ENCODE measurements at places on chromosomes 7 and 10. TPM values are rescaled to one million over a fixed set of nuclear protein-coding genes. Genes with fewer than 3 reads are reported as not detected.

The TYW1B gene
- 0.99 TPM for total RNA-seq

DNA sequence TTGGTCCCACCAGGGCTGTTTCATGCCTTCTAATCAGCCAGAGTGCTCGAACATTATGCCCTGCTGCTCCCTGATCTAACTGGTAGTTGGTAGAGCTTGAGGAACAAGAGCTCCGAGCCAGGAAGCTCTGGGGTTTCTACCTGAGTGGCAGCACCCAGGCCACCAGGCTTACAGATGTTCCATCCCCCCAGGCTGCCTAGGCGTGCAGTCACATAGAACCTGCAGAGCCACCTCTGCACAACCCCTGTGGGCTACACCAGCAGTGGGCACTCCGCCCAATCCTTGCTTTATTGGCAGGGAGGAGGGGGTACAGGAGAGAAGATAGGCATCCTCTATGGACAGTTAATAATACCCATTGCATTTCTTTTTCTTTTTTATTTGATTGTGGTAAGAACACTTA is 21.8 kb downstream of the MAP3K8 start:
- DNase-seq: no peak

The SPAM1 gene
- total RNA-seq: not detected

DNA sequence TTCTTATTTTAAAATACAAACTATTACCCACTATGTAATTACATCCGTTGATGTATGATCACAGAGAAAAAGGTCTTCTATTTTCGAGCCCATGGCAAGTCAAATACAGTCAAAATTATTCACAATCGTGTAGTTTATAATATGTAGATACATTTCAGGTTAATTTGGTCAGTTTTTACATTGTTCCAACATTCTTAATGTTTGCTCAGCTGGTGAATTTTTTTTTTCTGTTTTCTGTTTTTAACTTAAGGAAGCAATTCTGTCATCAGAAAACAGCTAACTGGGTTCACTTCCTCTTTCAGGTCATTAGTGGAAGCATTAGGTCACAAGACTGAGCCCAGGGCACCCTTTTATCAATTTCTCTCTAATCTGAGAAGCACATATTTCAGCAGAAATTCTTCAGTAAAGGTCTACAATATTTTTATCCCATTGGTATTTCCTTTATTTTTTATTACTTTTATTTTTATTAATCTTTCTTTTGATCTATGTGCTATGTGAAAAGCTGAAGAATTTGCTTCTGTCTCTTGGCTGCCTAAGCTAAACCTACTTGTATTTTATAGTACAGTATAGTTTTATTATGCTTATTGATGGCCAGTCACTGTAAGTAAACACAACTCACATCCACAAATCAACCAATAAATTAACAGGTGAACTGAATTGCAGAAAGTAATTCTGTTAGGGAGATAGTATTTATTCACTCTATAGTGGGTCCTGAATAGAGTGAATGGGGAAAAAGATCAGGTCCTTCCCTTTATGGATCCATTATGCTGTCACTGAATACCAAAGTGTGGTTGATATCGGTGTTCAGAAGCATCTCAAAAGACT is 84.6 kb downstream of the ICA1 start:
- no peak for DNase-seq

- DNase-seq: no peak
Observed at GRCh38 chr10:84945791-84946190, 617.4 kb downstream of the CCSER2 start.

GRCh38 chr7:2643386-2644219 is 11.8 kb downstream of the TTYH3 start:
- DNase-seq: no peak

- peak; percentile 54 for DNase-seq
Observed at GRCh38 chr10:21369697-21370096, 155.8 kb downstream of the SKIDA1 start.

- DNase-seq: no peak
Observed at GRCh38 chr7:112447406-112447805, 2.9 kb upstream of the IFRD1 start.

DNA sequence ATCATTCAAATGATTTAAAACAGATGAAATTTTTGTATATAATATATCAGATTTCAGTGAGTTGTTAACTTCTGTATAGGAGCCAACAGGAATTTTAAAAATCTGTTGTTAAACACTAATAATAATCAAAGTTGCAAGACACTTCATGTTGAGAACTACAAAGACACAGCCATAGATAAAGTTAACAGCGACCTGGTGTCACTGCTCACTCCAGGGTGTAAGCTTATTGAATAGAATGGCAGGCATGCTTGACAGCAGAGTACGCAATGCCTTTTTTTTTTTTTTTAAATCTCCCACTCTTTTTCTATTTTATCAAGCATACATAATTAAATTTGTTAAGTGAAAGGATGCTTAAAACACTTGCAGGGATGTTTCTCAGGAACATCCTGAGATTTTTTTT is 32.0 kb downstream of the PCDH15 start:
- no peak for DNase-seq

The PNLIPRP1 gene
- not detected for total RNA-seq

DNA sequence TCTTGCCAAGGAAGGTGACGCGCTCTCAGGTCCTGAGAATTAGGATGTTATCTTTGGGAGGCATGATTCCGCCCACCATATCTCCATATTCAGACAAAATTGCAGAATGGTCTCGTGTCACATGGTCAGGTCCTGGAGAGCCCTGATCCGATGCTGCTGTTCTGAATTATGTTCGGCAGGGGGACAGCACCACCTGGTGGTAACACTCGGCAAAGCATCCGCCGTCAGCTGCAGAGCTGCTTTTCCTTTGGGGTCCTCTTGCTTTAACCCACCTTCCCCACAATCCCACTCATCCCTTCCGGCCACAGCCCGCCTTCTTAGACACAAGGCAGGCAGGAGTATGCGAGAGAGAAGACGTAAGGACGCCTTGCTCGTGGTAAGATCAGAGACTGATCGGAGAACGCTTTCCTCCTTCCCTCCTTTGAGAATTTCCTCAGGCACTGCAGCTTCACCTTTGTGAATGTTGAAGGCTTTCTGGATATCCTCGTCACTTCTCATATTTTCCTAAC is 327.8 kb upstream of the C7orf33 start:
- peak; percentile 44 for DNase-seq

DNA sequence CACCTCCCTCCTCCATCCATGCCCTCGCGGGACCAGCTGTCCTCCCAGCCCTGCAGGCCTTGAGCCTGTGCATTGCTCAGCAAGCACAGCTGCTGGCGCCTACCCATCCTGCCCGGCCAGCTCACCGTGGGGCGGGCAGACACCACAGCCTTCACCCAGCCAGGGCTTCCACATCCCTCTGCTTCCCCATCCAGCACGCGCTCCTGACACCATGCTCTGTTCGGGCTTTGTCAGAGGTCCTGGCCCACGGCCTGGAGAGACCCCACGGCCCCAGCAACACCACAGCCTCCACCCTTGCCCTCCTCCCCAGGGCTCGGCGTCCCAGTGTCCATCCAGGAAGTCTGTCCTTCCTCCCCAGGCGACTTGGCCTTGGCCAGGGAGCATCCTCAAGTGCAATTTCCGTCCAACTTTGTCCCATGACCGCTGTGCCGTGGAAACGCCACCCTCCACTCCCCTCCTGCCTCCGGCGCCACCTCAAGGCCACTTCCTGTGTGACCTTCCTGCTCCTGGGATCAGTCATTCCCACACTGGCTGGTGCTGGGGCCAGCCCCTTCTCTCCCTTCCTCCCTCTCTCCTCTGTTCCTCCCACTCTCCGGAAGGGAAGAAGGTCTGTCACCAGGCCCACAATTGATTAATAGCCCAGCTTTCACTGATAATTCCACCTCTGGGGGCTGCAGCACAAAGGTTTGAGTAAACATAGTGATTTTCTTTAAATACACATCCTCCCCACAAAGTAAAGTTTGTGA is 71.5 kb upstream of the SMNDC1 start:
- no peak for DNase-seq

The FAM25G gene
- total RNA-seq: not detected

The DPYSL4 gene
- total RNA-seq: 4.2 TPM

GRCh38 chr7:4702961-4703512 is 20.9 kb downstream of the FOXK1 start:
- DNase-seq: peak; percentile 37

DNA sequence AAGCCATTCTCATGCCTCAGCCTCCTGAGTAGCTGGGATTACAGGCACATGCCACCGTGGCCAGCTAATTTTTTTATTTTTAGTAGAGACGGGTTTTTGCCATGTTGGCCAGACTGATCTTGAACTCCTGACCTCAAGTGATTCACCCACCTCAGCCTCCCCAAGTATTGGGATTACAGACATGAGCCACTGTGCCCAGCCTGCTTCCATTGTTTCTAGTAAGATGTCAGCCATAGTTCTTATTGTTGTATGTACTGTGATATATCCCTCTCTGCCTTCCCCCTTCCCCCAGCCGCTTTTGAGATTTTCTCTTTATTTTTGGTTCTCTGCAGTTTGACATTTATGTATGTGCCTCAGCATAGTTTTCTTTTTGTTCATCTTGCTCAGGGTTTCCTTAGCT is 87.9 kb upstream of the KLF14 start:
- no peak for DNase-seq

The OPN4 gene
- not detected for total RNA-seq

- no peak for DNase-seq
Observed at GRCh38 chr7:159091041-159091440, 53.6 kb downstream of the VIPR2 start.

The PNPLA8 gene
- total RNA-seq: 37.4 TPM

DNA sequence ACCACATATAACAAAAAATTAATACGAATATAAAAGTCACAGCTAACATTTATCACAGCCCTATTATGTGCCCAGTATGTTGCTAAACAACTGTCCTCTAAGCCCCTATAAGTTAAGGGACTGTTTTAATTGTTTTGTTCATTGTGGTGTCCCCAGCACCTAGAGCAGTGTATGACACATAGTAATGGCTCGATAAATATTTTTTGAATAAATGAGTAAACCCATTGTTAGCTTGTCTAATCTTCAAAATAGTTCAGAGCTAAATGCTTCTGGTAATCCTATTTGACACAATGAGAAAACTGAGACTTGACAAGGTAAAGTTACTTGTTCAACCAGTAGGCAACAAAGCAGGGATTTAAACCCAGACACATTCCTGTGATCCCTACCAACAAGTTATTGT is 78.4 kb upstream of the NEUROD6 start:
- no peak for DNase-seq

GRCh38 chr10:72658696-72659400 is 33.0 kb upstream of the MICU1 start:
- no peak for DNase-seq

DNA sequence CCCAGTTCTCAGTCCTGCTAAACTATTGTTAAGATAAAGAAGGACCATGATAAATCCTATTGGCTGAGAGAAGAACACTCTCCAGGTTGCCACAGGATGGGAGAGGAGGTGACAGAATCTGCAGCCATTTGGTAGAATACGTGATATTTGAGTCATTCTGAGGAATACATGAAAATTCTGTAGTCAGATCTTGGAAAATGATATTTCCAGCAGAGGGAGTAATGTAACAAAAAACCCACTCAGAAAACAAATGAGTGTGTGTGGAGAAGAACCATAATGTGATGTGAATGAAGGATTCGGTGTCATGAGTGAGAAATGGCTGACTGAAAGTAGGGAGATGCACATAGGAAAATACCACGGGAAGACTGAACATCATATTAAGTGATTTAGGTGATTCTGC is 128.5 kb upstream of the PFKP start:
- peak; percentile 35 for DNase-seq

GRCh38 chr7:140416560-140416959 is 12.7 kb downstream of the RAB19 start:
- no peak for DNase-seq

The PRSS37 gene
- not detected for total RNA-seq

- DNase-seq: peak; percentile 53
Observed at GRCh38 chr10:21317902-21318301, 207.6 kb downstream of the SKIDA1 start.

DNA sequence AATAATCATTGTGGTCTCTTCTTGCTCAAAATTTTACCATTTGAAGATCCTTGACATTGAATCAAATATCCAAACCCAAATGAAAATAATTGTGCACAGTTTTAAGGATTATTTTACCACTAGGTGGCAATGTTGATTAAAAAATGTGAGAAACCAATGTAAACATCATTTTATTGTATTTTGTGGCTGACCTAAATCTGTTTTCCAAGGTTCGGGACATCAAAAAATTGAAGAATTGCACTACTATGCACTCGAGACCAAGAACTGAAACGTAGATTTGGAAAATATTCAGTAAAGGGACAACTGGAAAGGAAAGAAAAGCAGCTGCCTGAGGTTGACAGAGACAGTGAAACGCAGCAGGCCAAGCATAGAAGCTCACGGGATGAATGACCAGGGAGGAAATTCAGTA is 259.3 kb downstream of the SNX13 start:
- peak; percentile 80 for DNase-seq

- DNase-seq: no peak
Observed at GRCh38 chr10:45023426-45023825, 22.7 kb downstream of the ZNF22 start.

The KIAA1549 gene
- 3.7 TPM for total RNA-seq

GRCh38 chr10:93198401-93199131 is 124.9 kb downstream of the CYP26A1 start:
- peak; percentile 50 for DNase-seq

DNA sequence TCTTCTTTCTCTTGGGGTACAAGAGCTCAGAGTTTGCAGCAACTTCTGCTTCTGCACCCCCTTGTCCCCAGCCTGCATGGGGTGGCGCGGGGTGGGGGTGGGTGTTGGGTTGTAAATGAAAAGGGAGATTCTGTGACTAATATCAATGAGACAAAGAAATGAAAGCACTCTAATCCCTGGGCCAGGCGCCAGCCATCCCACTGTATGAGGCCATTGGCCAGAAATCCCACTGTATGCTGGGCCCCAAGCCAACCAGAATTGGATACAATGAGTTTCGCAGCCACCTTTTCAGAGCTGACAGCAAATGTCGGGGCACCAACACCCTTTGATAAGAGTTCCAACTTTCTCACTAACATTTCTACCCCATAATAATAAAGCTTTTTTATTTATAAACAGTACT is 10.9 kb upstream of the PTN start:
- DNase-seq: peak; percentile 57

- DNase-seq: no peak
Observed at GRCh38 chr10:107418085-107418806, 253.7 kb upstream of the SORCS1 start.

DNA sequence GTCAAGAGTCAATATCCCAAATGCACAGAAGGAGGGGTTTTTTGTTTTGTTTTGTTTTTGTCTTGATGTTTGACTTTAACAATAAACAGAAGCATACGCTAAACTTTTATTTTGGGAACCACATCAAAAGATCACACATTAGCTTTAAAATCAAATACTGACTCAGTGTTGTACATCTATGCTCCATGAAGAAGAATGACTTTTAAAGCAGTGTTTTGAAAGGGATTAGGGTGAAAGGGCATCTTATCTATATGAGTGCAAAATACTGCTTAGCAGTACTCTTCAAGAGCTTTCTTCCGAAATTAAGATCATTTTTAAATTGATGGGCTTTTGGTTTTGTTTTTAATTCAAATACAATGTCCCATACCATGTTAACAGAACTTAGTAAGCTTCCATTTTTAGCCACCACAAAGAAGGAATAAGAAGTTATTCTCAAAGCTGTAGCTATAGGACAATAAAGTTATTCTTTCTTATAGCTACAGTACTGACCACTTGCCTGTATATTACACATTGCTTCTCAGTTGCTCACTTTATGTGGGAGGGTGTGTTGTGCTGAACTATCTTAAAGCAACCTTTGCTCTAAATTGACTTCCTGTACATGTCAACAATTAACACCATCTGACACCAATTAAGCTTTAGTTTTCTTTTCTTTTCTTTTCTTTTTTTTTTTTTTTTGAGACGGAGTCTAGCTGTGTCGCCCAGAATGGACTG is 144.3 kb upstream of the KAT6B start:
- DNase-seq: no peak

- peak; percentile 95 for DNase-seq
Observed at GRCh38 chr10:71713135-71714030, 6.2 kb downstream of the C10orf105 start.

GRCh38 chr10:60410970-60411369 is 21.3 kb upstream of the ANK3 start:
- DNase-seq: no peak

The RNLS gene
- total RNA-seq: 16.8 TPM

Data from fibroblast of the aortic adventitia (primary cell).